ENCODE measurements at places on chromosomes 6 and 20.

DNA sequence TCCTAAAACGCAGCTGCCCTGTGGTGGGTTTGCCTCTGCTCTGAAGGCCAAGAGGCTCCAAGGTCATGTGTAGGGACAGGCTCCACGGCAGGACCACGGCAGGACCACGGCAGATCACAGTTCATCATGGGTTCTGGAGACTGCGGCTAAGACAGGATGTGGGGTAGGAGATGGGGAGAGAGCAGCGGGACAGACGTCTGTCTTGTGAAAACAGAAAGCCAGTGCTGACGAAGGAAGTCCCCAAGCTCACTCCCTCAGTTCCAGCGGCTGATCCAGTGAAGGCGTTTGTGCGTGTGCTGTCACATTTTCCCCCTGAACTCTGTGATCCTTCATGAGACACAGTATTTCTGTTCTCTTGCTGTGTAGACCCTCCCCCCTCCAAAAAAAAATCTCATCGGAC, 67.9 kb upstream of the PTGIS start:
- no peak for DNase-seq

- no peak for DNase-seq
Observed at GRCh38 chr20:58549231-58550209, 34.3 kb upstream of the APCDD1L start.

- no peak for DNase-seq
Observed at GRCh38 chr6:122007339-122007738, 392.1 kb upstream of the HSF2 start.

DNA sequence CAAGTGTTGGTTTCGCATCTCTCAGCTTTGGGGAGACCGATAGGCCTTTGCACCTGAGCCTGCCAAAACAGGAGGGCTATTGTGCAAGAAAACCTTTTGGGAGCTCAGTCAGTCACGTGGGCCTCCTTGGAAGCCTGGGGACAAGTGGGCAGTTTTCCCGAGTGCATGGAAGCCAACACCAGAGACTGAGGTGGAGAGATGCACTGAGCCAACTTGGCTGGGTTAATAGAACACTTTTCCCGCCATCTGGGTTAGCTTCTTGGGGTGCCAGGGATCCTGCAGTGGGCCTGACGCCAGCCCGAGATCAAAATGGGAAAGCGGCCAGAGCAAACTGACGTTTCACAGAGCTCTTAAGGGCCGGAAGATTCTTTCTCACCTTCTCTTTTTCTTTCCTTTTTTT, 2.8 kb upstream of the OOEP start:
- DNase-seq: no peak

DNA sequence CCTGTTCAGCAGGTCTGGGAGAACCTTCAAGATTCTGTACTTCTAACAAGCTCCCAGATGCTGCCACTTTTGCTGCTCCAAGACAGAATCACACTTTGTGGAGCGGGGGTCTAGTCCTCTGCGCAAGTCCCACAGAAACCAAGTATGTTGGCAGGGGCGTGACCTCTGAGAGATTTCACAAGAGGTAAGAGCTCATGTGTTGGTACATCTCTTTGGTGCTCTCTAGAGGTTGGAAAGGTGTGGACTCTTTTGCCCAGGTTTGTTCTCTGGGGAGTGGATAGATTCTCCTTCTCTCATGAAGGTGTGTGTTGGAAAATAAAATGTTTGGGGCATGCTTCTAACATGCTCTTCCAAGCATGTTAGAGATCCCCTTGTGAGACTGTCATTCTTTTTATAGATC, 340.9 kb upstream of the IRAK1BP1 start:
- no peak for DNase-seq

DNA sequence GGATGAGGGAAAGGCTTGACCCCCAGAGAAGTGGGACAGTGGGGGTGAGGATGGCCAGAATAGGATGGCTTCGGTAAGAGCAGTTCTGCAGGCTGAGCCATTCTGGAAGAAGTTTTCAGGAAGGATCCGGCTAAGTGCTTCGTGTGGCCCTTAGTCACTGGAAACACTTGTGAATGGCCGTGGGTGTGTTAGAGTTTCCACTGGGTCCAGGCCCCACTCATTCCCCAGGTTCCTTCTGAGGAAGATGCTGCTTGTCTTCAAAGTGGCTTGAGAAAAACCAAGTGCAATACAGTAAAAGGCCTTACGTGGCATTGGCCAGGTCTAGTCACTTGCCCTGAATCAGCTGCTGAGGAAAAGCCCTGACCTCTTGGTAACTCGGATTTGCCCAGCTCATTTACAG, 27.9 kb downstream of the MANBAL start:
- DNase-seq: no peak

- no peak for DNase-seq
Observed at GRCh38 chr6:146968041-146968760, 236.0 kb upstream of the STXBP5 start.

GRCh38 chr6:141548966-141549365, 583.8 kb upstream of the GJE1 start:
- DNase-seq: no peak

GRCh38 chr20:32358883-32359632, 927 bp downstream of the ASXL1 start:
- peak; percentile 71 for DNase-seq

DNA sequence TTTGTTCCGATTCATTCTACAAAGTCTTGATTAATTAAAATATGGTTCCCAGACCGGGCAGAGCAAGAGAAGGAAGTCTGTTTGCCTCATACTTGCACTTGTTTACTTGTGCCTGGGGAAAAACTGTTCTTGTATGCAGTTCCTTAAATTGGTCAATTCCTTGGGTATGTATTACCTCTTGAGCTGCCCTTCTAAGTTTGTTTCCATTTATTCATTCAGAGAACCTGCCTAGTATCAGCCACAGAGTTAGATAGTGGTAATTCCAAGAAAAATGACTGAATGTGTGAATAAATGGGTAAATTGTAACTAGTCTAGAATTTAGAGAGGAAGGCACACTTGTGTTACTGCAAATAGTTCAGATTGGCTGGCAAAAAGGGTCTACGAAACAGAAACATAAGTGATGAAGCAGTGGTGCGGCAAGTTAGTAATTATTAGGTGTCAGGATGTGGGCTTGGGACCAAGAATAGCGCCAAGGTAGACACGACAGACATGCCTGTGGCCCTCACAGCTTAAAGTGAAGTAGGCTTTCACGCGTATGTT, 525 bp upstream of the MAK start:
- DNase-seq: no peak

DNA sequence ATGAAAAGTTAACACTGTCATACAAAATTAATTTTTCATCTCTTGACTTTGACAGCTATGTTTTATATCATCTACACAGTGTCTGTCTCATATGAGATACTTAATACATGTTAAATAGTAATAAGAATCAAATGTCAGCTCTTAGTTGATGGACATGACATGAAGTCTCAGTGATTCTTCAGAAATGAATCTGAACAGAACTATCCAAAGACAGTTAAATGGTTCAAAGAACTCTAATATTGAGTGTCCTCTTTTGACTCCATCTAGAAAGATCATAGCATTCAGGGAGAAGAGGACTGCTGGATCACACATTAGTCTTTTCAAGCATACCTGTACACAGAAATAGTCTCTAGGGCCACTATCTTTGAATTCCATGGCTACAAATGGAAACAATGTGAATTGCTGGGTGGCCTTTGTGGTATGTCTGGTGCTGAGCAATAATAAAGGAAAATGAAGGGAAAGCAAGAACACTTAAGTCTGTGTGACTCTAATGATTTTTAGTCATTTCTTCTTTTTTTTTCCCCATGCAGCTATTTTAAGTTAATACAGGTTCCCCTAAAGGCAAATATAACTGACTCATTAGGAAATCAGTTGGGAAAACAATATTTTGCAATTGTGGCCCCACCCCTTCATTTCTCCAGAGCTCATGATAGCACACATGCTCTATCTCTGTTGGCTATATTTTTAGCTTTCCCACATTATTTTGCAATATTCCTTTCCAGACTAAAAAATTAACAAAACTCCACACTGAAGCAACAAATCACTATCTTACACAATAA, 367.5 kb downstream of the GRIK2 start:
- no peak for DNase-seq

DNA sequence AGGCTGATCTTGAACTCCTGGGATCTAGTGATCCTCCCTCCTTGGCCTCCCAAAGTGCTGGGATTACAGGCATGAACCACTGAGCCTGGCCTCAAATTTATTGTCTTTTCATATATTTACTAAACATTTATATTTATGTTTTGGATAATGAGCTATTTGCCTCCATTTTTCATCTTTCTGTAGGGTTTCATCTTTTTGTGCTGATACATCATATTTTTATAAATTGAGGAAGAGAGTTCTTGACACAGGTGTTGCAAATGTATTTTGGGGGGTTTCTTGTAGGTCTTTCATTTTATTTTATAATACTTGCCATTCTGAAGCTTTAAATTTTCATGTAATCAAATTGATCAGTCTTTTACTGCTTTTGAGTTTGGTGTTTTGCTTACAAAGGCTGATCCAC, 72.4 kb downstream of the L3MBTL3 start:
- no peak for DNase-seq

- no peak for DNase-seq
Observed at GRCh38 chr6:26550250-26550993, 12.3 kb downstream of the HMGN4 start.

DNA sequence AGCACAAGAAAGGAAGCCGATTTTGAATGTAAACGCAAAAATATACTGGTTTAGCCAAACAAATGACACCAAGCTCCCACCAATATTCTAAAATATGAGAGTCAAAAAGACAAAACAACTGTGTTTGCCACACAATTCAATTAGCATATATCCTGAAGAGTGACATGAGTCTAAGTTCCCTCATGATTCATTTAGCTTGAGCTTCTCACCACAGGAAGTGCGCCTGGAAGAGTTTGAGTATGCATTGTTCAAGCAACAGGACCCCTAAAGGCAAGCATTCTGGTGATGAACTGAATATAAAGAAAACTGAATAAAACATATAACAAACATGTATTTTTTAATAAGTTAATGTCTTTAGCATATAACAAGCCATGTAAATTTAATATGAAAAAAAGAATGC, 115.2 kb upstream of the RUNX2 start:
- no peak for DNase-seq

DNA sequence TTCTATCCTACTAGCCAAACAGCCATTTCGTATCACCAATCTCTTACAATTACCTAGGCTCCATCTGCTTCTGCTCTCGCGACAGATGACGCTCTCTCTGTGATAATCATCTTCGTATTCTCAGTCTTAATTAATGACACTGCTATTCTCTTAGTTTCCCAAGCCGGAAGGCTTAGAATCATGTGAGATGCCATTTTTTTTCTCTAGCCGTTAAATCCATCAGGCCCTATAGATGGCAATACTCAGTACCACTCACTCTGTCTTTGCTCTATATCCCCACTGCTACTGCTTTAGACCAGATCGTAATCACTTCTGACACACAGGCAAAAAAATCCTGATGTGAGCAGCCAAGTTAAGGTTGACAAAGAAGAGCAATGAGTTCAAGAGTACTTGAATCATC, 2.1 kb upstream of the THEMIS start:
- DNase-seq: no peak

GRCh38 chr20:19493794-19494495, 264.1 kb upstream of the RIN2 start:
- DNase-seq: no peak

- no peak for DNase-seq
Observed at GRCh38 chr6:143556529-143556928, 45.0 kb upstream of the FUCA2 start.

GRCh38 chr20:59405226-59406200, 105.1 kb downstream of the EDN3 start:
- no peak for DNase-seq

DNA sequence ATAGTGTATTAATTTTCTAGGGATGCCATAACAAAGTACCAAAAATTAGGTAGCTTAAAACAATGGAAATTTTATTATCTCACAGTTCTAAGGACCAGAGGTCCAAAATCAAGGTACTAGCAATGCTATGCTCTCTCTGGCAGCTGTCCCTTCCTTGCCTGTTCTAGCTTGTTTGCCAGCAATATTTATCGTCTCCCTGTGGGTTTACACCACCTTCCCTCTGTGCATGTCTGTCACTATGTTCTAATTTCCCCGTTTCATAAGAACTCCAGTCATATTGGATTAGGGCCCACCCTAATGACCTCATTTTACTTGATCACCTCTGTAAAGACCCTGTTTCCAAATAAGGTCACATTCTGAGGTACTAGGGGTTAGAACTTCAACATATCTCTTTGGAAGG, 217.2 kb downstream of the IBTK start:
- no peak for DNase-seq

DNA sequence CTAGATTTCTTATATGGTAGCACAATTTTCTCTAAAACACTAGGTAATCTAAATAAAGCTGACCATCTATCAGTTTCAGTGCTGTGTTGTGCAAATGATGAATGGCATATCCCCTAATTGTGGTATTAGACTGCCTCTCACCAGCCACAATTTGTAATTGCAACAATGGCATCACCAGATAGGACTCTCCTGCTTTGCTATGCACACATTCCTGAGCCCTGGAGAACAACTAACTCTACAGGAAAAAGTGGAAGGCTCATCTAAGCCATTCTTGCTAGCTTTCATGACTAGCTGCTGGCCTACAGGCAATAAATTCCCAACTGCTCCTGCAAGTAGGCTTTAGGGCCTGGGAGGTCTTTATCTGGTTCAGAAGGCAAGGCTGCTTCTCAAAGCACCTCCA, 974.1 kb downstream of the EYS start:
- no peak for DNase-seq

- no peak for DNase-seq
Observed at GRCh38 chr6:45609141-45609638, 231.5 kb upstream of the SUPT3H start.

GRCh38 chr6:20919677-20920385, 385.6 kb downstream of the CDKAL1 start:
- DNase-seq: no peak

- DNase-seq: no peak
Observed at GRCh38 chr20:34570859-34571306, 12.4 kb downstream of the MAP1LC3A start.

GRCh38 chr6:43389730-43390295, 20.4 kb upstream of the ZNF318 start:
- DNase-seq: no peak

DNA sequence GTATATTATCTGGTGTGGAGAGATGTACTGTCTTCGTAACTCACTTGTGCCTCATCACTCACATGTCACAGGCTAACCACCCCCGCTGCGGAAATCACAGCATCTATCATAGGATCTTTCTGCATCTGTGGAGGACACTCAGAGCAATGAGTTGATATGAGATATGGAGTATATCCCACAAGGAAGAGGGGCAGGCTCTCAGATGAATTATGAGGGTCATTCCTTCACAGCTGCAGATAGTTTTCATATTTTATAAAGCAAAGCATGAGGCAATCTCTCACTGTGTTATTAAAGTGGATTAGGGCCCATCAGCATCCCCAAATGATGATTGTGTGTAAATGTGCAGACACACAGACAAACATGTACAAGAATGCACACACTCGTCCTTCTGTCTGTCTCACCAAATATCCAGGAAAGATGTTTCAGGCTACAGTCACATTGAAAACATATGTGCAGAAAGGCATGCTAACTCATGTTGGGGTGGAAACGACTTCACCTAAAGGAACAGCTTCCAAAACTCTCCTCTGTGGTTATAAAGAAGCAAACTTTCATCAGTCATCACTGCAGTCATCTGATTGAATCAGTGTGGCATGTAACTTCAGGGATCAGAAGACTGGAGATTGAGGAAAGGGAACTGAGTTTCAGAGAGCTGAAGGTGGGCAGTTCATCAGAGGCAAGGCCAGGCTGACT, 164.7 kb downstream of the FOXC1 start:
- DNase-seq: no peak

- DNase-seq: no peak
Observed at GRCh38 chr20:57458400-57459160, 66.4 kb downstream of the CTCFL start.

All from HEK293T (cell line).